ENCODE measurements at places on chromosomes 5 and 9. TPM values are rescaled to one million over a fixed set of nuclear protein-coding genes. Genes with fewer than 3 reads are reported as not detected.

STKLD1 gene
- total RNA-seq, result not detected

- DNase-seq, result no peak
These were observed 68.2 kb upstream of the STC2 start for GRCh38 chr5:173396311-173396993.

GRCh38 chr5:6837519-6838110, 124.4 kb downstream of the TENT4A start:
- DNase-seq, result no peak

DNM1 gene
- 1.4 TPM for total RNA-seq

GRCh38 chr9:104775574-104775936, 11.6 kb downstream of the NIPSNAP3B start:
- DNase-seq, result no peak
